ENCODE measurements at places on chromosomes 4 and X.

- peak; percentile 92 for DNase-seq
These were observed 8.7 kb downstream of the EGF start for GRCh38 chr4:109921384-109921808.

- DNase-seq, result peak; percentile 67
These were observed 110.0 kb downstream of the ARHGAP6 start for GRCh38 chrX:11555759-11556158.

DNA sequence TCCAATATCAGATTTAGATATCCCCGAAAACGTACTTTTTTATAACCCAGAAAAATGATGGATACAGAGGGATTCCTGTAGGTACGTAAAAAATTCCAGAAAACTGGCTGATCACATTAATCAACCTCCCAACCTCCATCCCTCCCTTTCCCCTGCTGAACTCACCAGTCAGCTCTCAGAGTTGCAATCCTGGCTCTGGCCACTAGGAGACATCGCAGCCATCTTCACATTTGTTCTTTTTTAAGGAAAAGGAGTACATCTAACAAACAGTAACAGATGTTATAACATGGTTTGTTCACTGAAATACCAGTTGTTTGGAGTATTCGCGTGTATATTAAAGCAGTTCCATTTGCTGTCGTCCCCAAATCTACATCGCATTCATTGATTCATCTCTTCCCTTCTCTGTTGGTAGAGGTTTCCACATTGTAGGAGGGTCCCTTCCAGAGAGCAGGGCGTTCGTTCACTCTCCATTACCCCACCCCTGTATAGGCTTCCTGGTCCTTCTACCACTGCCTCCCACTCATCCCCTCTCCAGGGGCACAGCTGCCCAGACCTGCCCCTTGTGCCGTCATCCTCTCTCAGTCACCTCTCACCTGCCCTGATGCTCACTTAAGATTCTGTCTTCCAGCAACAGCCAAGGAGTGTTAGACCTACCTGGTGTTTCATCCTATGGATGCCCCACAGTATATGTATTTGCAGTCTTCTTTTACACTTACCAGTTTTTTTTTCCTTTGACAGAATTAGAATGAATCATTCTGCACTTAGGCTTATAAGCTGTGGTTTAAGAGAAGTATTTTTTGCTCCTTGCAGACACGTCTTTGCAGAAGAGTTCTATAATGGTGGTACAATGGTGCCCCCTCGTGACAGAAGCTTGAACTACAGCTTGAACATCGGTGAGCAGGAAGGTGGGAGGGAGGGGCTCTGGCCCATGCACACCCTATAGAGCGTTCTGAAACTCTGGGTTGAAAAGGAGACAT lies 36.8 kb upstream of the RAB40AL start:
- DNase-seq, result peak; percentile 28

- no peak for DNase-seq
These were observed 34.1 kb upstream of the GAB1 start for GRCh38 chr4:143302536-143302935.

DNA sequence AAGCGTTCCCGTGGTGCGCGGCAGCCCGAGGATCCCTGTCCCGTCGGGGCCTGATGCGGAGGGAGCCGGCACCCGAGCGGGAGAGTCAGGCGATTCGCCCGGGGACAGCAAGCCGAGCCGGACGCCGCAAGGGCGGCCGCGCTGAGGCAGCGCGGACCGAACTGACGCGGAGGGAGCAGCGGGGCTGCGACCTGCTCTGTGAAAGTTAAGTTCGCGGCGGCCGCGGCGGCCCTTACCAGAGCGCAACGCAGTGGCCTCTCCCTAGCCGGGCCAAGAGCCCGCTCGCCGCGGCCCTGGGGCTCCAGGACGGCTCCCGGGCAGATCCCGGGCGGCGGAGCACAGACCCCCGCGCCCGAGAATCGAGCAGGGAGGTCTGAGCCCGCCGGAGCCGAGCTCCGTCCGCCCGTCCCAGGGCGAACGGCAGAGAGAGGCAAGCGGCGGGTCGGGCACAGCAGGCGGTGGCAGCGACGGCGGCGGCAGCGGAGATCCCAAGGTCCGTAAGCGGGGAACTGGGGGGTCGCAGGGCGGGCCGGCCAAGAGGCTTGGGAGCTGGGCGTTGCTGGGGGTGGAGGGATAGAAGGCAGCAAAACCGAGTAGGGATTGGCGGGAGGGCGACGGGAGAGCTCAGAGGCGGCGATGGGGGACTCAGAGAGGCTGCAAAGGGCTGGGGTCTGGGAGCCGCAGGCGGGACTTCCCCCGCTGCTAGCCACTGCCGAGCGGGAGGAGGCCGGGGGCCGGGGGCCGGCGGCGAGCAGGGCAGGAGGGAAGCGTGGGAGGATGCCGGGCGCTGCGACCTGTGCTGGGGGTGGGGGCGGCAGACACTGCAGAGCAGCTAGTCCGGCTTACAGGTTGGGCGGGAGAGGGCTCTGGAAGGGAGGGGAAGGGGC lies 1.0 kb downstream of the GPR50 start:
- no peak for DNase-seq

GRCh38 chr4:138643827-138644226 lies 371.8 kb upstream of the NOCT start:
- DNase-seq, result no peak

GRCh38 chr4:150821641-150822040 lies 193.4 kb downstream of the LRBA start:
- no peak for DNase-seq

- no peak for DNase-seq
These were observed 978 bp downstream of the HS6ST2 start for GRCh38 chrX:132957211-132958090.

- DNase-seq, result no peak
These were observed 140.1 kb upstream of the SMIM31 start for GRCh38 chr4:164613792-164614191.

DNA sequence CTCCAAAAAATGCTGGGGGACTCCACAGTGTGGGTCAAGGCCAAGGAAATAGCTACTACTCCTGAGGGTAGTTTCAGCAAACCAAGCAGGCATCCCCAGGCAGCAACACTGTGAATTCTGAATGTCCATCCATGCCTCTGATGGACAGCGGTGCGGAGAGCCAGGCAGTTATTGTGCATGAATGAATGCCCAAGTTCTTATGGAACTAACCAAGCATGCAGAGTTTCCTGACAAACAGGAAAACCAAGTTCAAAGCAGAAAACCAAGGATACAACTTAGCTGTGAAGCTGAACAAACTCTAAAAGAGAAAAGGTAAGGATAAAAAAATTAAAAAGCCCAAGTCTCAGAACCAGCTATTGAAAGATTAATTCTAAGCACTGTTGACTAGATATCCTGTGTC lies 642.6 kb upstream of the HS3ST1 start:
- no peak for DNase-seq

DNA sequence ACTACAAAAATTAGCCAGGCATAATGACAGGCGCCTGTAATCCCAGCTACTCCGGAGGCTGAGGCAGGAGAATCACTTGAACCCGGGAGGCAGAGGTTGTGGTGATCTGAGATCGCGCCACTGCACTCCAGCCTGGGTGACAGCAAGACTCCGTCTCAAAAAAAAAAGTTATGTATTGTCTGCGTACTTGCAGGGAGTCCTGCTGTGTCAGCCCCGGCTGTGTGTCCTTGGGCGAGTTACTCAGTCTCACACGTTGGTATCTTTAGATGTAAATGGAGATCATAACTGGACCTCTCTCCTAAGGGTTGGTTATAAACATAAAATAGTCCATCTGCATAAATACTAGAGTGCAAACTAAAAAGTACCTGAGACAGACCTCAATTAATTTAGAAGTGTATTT lies 22.7 kb upstream of the TBC1D14 start:
- DNase-seq, result no peak

GRCh38 chr4:146959692-146960091 lies 14.0 kb upstream of the TTC29 start:
- no peak for DNase-seq

DNA sequence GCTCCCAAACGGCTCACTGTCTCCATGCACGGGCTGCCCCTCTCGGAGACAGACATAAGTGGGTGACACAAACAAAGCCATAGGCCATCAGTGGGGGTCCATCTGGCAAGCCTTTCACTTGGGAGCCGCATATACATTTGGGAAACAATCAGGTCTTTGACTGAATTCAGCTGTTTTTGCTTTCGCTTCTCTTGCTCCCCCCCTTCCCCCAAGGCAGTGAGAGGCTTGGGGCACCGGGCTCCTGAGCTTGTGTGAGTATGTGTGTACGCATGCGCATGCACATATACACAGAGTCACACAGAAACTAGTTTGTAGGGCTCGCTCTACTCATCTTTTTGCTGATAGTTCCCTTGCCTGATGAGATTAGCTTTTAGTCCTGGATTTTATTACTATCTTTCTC lies 284.4 kb downstream of the AFF2 start:
- DNase-seq, result no peak

DNA sequence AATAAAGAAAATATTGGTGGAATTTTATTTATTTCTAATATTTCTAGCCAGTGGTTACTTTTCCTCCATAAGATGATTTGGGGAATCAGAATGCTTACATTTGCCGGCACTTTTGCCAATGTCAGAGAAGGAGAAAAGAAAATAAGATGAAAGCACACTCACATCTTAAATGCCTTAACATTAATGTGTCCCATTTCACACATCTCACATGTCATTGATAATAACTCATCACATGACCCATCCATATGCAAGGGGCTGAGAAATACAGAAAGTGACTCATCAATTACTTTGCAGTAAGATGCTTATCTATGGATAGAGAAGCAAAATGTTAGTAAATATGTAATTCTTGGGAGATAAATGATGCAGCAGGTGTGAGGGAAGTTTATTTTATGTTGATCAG lies 1531.0 kb downstream of the PCDH7 start:
- DNase-seq, result no peak

DNA sequence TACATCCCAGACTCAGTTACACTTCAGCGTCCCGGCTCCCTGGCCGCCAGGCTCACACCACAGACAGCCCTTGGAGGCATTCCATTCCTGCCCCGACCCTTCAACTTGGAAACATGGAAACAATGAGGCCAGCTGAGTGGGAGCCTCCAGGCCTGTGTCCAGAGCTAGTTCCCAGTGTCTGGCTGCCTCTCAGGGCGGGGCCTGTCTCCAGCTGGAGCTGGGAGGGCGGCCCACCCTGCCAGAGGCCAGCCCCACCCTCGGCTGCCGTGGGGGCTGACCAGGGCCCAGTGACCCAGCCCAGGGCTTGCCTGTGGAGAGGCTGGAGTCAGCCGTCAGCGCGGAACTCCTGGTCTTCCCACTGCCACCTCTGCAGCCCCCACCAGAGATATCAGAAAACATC lies 37.4 kb upstream of the SPON2 start:
- DNase-seq, result no peak

DNA sequence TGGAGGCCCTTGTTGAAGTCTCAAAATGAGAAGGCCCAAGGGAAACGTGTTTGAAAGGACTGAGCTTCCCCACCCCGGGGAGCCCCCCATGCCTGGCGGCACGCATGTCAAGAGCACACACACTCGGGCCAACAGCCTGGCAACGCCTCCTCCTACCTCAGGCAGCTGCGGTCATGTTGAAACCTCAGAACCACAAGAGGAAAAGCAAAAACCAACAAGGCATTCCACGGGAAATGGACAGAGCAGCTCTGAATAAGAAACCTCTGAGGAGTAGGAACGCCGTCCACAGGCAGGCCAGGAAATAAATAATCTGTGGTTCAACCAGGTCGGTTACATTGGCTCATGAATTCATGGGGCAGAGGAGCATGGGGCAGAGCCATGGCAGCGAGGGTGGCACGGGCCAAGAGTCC lies 95.7 kb upstream of the AFAP1 start:
- peak; percentile 87 for DNase-seq

DNA sequence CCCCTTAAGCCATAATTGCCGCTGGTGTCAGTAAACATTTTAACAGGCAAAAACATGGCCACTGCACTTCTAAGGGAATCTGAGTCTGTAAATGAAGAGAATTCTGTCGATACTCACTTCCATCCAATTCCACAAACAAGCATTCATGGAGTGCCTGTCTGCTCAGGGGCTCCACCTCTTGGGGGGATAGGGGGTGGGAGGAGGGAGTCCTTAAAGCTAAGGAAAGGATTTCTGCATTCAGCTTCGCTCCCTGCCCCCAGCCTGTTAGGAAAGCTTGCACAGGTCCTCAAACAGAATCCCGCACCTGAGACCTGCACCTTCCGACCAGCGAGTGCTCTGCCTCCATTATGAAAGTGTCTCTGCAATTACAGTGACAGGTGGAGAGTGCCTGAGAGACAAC lies 130.2 kb upstream of the KIT start:
- no peak for DNase-seq

DNA sequence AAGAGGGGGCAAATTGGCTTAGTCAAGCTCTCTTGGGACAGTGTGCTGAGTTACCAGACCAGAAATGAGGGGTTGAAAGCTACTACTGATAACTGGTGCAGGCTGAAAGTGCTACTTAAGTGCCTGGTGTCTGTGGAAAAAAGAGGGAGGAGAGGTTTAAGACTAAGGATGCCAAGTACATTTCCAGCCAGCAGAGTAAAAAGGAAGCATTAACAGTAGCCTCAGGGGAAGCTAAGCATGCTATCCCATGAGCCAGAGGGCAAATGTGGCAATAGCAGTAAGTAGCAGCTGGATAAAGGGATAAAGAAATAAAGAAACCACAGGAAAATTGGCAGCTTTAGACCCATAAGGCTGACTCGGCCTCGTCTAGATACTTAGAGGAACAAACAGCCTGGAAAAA lies 196.3 kb upstream of the MAB21L2 start:
- DNase-seq, result peak; percentile 67

- DNase-seq, result no peak
These were observed 559 bp downstream of the SLC9A7 start for GRCh38 chrX:46758163-46758955.

DNA sequence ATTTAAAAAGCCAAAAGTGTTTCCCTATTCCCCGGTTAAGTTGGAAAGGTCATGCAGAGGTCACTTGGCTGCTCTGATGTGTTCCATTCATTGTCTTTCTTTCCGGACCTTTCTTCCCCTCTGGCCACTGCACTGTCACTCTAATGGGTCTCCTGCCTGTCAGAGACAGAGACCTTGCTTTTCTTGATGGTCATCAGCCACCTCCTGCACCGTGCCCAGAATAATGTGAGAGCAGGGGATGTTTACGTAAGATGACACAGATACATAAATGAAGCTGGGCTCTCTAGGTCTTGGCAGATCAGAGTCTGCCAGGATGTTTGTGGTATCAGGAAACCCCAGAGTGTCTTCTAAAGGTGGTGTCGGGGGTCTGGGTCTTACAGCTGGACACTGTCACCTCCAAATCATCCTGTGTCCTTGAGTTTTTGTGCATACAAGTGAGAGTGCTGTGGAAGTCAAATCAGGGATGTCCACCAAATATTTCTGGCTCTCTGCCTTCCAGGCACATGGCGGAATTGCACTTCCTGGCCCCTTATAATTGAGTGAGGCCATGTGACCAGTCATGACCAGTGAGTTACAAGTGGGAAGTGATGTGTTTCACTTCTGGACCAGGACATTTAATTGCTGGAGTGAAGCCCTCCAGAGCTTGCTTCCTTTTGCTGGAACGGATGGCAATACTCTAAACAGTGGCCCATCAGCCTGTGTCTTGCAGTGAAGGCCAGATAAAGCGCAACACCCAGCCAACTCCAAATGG lies 130.6 kb upstream of the ATP6AP2 start:
- no peak for DNase-seq

DNA sequence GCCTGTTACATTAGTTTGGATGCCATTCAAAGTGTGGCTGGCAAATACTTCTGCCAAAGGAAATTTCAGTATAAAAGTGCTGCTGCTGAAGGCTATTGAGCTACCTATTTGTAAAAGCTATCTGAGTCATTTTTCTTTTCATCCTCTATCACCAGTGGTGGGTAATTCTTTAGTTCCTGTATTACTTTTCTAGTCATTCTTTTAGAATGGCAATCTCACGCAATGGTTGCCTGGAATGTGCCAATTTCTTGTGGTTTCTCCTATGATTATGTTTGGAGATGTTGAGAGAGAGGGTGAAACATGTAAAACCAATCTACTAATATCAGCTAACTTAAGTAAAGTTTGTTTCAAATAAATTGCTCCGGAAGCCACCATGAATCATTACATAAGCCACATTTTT lies 685.0 kb downstream of the RAPGEF2 start:
- DNase-seq, result no peak

Measured in A172 (cell line).